Activated CD4-positive, CD25-positive, alpha-beta regulatory T cell (primary cell): ENCODE measurements at places on chromosomes 5 and 9.

DNA sequence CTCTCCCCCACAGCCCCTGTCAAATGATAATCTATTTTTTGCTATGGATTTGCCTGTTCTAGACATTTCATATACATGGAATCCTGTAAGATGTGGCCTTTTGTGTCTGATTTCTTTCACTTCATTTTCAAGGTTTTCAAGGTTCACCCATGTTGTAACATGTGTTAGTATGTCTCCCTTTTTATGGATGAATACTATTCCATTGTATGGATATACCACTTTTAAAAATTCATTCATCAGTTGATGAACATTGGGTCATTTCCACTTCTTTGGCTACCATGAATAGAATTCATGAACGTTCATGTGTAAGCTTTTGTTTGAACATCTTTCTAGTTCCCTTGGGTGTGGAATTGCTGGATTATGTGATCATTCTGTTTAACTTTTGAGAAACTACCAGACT, 94.7 kb upstream of the ZNF366 start:
- no peak for DNase-seq

GRCh38 chr5:74722271-74722670, 37.2 kb downstream of the HEXB start:
- no peak for DNase-seq

DNA sequence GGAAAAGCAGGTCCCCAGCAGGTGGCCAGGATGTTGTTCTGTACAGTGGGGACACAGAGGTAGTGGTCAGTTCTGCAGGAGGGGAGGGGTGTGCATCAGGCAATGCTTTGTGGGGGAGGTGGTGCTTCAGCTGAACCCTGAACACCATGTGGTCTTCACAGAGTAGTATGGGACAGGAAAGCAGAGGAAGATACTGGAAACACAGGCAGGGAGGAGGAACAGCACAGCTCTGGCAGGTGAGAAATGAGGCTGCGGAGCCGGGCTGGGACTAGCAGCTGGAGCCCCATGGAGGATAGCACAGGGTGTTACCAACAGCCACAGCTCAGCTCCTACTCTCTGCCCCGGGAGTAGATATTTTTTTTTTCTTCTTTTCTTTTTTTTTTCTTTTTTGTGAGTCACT, 161.5 kb downstream of the ENTREP1 start:
- no peak for DNase-seq

GRCh38 chr9:112750016-112750763, at the start of gene SNX30:
TSS of gene SNX30 (plus strand) at chr9:112750760. CDS start at chr9:112751002, 242 bp downstream.
- DNase-seq, result peak; percentile 75

GRCh38 chr9:114745108-114745848, 60.6 kb downstream of the TNFSF15 start:
- DNase-seq, result no peak

- no peak for DNase-seq
These were observed 17.5 kb upstream of the ROPN1L start for GRCh38 chr5:10424124-10424731.

GRCh38 chr9:125906144-125906543, 159.0 kb downstream of the PBX3 start:
- no peak for DNase-seq

- DNase-seq, result no peak
These were observed 34.9 kb downstream of the ZNF354A start for GRCh38 chr5:178695556-178695955.

GRCh38 chr9:15697446-15697851, 144.6 kb downstream of the CCDC171 start:
- no peak for DNase-seq

DNA sequence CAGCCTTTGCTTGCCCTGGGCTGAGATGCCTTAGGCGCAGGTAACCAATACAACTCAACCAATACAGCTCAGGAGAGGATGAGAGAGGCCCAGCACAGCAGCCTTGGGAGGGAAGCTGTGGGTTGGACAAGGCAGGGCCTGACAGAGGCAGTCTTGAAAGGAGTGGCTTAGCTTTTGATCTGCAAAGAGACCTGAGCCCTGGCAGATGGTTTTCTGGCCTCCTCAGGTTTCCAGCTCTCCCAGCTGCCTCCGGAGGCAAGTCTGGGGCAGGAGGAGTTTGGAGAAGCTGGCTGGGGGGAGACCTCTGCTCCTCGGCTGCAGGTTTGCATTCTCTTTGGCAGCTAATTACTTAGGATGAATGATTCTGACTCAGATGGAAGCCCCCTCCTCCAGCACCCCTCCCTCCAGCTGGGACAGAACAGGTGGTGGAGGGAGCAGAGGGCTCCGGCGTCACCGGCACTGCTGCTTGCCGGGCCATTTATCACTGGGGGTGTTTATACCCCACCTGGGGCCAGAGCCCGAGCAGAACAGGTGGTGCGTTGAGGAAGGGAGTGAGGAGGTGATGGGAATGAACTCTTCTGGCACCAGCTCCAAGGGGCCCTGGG, 50.8 kb downstream of the TSPAN17 start:
- DNase-seq, result no peak

DNA sequence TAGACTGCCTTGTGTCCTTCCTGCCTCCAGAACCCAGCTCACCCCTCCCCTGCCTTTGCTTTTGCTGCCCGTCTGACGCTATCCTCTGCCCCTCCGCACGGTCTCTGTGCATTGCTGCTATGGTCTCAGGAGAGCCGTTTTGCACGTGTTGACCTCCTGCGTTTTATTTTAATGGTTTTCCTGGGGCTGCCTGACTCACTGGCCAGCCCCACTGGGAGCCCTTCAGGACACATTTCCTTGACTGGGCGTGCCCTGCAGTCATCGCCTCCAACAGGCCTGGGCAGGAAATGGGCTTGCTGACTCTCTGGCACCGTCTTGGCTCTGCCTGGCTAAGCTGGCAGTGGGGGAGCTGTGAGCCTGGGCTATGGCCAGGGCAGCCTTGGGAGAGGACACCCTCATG, 17.9 kb upstream of the ASS1 start:
- DNase-seq, result no peak

DNA sequence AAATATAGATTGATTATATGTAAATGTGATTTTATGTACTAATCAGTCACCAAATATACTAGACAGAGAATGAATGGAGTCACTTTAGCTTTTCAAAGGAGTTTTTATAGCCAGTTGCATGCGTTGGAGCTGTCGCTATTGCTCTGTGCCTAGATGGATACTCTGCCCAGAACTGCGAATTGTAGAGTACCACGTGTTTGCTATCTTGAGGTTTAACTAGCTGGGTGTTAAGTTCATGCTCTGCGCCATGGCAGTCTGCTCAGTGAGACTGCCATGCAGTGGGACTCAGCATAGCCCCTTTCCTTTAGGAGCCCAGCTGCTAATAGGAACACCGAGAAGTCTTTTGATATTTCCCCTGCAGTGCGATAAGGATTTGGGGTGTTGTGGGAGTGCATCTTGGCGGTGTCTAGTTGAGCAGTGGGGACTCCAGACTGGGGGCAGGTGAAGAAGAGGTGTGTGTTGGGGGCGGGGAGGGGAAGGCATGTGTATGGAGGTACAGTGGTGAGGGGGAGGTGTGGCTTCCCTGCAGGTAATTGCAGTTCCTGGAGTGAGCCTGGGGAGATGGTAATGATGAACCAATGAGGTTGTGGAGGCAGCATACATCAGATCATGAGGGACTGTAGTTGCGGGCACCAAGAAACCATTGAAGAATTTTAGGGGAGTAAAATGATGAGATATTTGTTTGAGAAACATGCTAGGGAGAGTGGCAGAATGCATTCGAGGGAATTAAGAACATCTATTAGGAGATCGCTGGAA, 118.9 kb downstream of the TRIO start:
- no peak for DNase-seq

- DNase-seq, result no peak
These were observed 427 bp downstream of the PCYOX1L start for GRCh38 chr5:149358294-149358651.

DNA sequence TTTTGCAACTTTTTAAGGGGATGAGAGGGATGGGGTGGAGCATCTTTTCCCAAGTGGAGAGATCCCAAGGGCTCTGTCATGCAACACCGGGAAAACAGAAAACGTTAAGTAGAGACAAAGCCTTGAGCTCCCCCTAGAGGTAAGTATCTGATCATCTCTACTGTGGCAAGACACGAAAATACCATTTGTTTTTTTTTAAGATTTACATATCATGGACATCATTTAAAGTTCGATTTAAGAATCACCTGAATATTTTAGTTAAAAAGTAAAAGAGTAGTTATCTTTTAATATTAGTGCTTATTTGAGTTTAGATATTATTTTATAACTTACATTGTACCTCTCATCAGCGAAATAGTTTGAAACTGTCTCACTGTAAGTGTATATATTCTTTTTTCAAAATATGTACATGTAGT, 200.4 kb downstream of the LRRC70 start:
- DNase-seq, result no peak

- no peak for DNase-seq
These were observed 189.6 kb downstream of the TRIO start for GRCh38 chr5:14332746-14333145.

- DNase-seq, result no peak
These were observed 14.3 kb upstream of the SLC36A3 start for GRCh38 chr5:151317871-151318270.

DNA sequence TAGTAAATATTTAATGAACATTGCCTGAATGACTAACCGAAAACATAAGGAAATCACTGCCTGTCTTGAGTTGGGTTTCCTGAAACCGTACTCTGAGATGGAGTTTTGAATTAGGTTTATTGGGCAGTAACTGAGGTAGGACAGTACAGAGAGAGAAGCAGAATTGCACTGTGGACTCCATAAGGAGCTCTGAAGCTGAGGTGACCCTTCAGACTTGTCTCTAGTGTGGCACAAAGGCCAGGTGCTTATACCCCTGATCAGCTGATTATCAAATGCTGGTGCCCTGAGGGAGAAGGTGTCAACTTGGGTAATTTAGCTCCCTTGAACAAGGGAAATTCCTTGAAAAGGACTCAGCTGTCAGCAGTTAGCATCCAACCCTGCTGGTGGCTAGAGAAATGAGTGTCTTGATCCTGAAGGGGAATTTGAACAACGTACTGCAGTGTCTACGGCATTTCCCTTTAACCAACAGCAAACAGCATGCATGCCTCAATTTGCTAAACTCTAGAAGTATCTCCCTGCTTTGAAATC, 135.0 kb upstream of the SMARCA2 start:
- no peak for DNase-seq

- no peak for DNase-seq
These were observed 113.1 kb upstream of the IRX2 start for GRCh38 chr5:2864515-2865105.

- no peak for DNase-seq
These were observed 34.9 kb upstream of the FOXI1 start for GRCh38 chr5:170070556-170071412.

DNA sequence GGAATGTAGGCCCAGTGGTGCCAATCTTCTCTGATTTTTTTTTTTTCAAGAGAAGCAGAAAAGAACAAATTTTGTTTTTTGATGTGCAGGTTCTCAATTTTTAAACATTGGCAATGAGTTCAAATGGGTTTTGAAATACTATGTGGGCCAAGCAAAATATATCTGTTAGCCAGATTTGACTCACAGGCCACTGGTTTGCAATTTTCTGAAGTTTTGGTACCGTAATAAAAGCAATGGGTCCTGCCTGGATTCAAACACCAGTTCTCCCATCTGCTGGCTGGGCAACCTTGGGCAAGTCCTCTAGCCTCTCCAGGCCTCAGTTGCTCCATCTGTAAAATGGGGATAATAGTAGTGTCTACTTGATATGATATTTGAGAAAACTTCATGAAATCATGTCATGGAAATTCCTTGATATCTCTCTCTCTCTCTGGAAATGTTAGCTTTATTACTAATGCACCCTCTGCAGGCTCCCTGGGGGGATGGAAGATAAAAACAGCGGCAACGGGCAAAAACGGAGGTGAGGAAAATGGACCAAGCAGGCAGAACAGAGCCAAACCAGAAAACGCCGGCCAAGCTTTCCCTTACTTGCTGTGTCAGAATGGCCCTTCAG, 63.4 kb downstream of the SMIM23 start:
- DNase-seq, result no peak

DNA sequence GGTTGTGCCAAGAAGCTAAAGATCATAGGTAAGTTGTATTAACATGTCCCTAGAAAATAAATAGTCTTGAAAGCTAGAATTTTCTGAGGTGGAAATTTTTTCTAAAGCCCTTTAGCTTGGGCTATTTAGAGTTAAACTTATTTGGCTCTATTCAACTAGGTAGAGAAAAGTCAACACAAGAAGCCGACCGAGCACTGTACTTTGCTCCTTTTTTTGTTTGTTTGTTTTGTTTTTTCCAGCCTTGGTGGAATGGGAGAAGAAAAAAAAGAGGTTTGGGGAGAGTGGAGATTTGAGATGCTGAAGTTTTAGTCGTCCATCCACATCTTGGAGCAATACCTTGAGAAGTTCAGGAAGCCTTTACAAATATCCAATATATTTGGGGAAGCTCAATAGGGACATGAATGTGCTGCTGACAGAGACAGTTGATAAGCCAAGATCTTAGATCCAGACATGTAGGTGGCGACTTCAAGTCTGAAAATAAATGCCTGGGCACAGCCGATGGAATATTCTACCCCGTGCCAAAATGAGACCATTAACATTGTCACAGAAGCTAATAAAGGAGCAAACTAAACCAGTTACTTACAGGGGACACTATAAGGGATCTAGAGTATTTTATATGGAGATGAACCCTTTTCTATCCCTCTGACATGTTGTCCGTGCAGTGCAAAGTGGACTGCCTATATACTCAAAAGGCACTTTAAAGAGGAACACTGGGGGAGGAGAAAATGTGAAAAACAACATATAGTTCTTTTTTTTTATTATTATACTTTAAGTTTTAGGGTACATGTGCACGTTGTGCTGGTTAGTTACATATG, 466.1 kb downstream of the PTPRD start:
- DNase-seq, result no peak

DNA sequence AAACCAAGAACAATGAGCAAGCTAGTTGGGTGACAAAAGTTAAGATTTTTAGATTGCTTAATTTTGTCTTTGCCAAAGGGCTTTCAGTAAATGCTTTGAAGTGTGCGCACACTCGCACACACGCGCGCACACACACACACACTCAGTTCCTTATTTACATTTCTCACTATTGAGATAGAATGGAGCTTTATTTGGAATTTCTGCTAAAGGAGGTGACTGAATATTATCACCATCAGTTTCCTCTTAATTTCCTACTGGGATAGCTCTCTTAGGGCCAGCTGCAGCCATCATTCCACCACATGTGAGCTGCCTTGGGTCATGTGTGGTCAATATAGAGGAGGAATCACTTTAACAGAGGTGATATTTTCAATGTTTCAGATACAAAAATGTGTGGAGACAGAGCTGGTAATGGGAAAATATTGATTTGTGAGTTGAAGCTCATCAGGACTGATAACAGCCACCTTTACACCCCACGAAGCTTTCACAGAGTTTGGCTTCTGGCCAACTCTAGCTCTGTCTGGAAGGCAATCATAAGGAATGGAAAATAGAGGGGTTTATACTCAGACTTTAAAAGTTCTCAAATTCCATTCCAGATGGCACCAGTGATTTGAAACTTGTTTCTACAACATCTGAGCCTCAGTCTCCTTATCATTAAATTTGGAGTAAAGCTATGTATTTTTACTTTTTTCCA, 99.9 kb downstream of the MACIR start:
- no peak for DNase-seq

GRCh38 chr9:38117651-38118050, 48.6 kb upstream of the SHB start:
- DNase-seq, result no peak
